ENCODE measurements at places on chromosomes 4 and X.

DNA sequence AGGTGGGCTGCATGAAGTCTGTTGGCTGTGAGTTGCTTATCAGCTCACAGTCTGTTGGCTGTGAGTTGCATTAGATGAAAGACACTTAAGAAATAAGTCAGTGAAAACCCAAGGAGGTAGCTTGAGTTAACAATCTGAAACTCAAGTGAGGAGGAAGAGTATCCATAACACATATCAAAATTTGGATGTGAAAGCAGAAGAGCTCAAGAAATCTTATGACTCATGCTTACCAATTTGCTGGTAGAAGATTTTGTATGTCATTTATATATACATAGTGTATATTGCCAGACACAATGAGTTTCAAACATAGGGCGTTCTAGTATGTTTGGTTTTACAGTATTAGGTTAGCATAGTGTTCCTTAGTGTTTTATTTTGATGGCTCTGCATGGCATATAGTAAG lies 107.4 kb downstream of the DDIT4L start:
- DNase-seq: no peak

- DNase-seq: no peak
Observed at GRCh38 chr4:87075876-87076275, 141.1 kb downstream of the AFF1 start.

DNA sequence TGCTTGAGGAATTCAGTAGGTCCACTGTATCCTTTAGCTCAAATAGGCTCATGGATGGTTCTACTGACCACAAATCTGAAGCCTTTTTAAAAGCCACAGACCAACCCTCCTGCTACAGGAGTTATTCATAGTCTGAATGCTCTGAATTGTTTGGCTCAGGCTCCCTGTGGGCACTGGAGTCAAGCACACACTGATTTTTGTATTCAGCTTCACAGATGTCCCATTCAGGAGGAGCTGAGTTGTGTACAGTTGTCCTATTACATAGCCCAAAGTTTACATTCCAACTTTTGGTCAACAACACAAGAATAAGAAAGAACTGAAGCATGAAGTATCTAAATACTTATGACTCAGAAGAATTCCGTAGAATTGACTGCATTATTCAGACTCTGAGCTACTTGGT lies 243.9 kb downstream of the UNC5C start:
- no peak for DNase-seq

DNA sequence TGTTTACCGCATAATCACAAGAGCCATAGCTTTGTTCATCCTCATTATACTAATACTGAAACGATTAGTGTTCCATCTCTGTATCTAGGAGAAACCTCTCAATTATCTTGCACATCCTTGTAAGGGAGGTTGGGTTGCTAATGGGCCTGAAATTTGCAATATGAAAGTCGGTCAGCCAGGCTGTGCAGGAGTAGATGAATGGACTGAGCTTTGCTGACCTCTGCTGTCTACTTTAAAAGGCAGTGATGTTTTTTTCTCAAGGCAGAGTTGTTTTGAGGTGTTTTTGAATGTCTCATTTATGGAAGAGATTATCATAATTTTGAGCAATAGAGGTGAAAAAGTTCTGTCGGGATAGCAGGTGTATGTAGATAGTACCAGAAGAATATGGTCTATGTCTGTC lies 47.9 kb upstream of the LINC00632 start:
- no peak for DNase-seq

DNA sequence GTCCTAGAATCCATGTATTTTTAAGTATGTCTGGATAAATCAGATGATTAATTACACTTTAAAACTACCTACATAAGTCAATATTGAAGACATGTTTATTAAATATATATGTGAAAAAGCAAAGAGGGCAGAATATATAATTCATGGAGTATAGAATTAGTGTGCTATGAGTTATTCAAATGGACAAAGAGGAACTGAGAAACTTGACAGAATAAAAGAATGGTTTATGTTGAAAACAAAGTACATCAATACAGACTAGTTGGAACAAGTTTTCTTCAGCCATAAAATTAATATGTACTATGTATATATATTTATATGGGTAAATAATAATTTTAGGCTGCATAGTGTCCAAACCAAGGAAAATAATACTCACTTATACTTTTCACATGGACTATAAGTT lies 173.5 kb downstream of the NPFFR2 start:
- no peak for DNase-seq

- no peak for DNase-seq
Observed at GRCh38 chrX:130829526-130830515, 73.2 kb downstream of the ENOX2 start.

DNA sequence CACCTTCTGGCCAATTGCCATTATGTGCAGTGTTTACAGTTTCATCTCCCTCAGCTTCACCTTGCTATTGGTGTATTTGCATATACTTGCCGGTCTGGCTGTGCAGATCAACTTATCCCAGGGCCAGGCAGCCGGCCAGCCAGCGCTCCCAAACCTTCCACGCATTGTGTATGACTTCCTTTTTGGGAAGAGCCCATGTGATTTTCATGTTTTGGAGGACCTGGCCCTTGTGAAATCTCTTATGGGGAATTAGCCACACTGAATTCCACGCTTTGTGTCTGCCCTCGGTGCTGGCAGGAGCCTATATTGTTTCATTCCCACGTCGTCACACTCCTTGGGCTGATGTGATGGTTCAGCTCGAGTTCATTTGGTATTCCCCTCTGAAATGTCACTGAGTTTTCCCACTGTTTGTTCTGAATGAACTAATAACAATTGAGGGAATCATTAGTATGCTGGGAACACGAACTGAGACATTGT lies 6.0 kb upstream of the PDLIM3 start:
- DNase-seq: no peak

DNA sequence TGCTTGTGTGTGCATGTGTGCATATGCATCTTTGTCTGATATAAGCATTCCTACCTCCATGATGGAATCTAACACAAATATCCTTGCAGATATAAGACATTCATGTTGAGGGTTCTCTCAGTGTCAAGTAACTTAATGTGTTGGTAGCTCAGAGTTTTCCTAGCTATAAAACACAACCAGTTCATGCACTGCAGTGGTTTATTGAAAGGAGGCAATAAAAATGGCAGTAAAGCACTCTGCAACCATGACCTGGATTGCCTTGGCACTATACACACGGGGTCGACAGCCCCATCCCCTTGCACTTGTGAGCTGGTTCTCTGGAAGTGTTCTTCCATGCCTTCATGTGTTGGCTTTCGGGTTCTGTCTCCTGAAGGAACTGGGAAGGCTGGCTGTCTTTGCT lies 38.9 kb downstream of the GPC4 start:
- DNase-seq: no peak

DNA sequence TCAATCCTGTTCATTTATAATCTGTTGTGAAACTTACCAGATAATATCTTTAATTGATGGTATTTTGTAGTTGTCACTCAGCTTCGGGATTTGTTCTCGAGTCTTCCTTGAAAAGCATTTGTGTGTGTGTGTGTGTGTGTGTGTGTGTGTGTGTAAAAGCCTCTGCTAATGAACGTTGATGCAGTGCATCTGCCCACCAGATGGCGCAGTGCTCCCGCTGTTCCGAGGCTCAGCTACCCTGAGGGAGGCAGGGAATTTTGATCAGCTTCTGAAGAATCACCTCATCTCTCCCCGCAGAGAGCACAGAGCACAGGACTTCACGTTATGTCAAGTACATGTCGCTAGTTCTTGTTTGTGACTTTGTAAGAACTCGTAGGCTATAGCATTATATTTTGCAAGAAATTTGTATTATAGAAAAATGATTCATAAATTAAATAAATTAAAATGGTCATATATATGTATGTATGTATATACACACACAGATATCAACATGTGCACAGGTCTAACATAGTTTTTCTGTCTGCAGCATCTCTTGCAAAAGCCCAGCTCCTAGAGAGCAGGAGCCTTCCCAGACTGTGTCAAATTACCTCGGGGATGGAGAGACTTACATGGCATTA lies 316.7 kb upstream of the IGFBP7 start:
- DNase-seq: peak; percentile 13

DNA sequence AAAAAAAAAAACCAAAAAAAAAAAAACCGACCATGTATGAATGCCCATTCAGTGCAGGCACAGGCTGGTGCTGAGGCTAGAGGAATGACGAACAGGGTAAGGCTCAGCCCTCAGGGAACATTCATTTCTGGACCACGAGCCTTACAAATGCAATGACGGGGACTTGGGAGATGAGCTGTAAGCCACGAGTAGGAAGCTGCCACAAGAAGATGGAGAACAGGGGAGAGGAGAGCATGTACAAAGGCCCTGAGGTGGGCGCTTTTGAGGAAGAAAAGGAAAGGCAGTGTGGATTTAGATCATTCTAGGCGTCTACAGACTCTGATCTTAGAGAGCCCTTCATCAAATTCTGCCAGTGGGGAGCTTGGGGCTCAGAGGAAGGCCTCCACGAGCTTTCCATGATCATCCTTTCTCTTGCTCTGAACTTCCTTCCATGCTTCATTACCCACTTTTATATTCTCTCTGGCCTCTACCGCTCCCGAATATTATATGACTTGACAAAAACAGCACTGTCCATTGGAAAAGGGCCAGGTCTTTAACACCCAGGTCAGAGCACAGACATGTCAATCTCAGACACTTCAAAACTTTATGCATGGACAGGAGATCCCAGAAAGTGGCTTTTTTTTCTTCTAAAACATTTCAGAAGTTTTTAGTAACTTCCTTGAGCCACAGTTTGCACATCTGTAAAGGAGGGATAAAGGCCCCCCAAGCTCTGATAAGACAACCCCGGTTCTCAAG lies 3.3 kb upstream of the ZNF518B start:
- no peak for DNase-seq

DNA sequence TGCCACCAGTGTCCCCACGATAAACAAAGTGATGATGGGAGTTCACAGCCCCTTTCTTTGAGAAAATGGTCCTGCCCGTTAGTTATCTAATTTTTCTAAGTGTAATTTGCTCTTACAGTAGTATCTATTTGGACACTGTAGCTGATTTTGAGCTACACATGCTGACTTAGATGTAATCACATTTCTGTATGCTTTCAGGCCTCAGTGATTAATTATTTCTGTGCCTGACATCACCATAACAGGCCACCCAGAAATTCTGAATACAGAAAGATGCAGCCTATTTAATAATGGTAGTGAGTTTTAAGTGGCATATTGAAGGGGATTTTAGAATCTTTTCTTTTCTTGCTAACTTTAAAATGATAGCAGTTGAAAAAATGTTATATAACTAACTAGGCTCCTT lies 147.6 kb upstream of the ANXA10 start:
- no peak for DNase-seq

Data from CD4-positive, alpha-beta T cell treated with Interleukin-21 for 1 hour (primary cell).